NCI-H1436 (cell line): ENCODE measurements at places on chromosomes 7 and 10.

GRCh38 chr10:56181607-56182006 lies 179.5 kb downstream of the ZWINT start:
- no peak for DNase-seq

GRCh38 chr7:147809786-147810185 lies 780.8 kb upstream of the C7orf33 start:
- no peak for DNase-seq

DNA sequence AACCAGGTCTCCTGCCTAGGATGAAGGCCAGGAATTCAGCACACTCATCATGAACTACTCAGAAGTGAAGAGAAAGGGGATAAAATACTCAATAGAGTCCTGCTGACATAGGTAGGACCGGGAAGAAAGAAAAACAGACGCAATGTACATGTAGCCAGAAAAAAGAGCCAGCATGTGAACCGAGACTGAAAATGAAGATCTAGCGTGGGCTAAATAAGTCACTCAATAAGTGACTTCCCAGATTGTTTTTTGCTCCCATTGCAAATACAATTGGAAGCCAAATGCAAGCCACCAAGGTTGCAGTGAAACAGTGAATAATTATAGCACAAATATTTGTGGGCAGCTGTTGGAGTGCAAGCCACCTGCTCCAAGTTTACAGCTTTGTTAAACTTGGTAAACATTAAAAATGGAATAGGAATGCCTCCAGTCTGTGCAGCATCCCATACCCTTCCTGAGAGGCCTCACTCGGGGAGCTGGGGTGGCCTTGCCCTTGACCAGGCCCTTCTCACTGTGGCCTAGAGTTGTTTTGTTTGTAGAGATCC lies 34.7 kb upstream of the HPS1 start:
- no peak for DNase-seq

DNA sequence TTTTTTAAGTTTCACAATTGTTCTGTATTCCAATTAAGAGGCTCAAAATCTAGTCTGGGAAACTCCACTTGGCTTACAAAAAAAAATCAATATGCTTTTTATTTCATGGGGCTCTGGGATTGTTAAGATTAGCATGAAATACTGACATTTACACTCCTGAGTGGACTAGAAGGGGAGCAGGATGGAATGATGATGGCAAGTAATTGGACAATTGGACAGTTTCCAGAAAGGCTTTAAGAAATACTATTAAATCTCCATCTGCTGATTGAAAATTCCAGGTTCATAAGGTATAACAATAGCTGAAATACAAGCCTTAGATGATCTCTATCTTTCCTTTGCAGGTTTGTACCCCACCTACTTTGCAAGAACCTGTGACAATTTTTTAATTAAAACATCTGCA lies 184.4 kb downstream of the LRRTM3 start:
- DNase-seq, result no peak

GRCh38 chr7:131061158-131061557 lies 266.5 kb upstream of the MKLN1 start:
- DNase-seq, result no peak

DNA sequence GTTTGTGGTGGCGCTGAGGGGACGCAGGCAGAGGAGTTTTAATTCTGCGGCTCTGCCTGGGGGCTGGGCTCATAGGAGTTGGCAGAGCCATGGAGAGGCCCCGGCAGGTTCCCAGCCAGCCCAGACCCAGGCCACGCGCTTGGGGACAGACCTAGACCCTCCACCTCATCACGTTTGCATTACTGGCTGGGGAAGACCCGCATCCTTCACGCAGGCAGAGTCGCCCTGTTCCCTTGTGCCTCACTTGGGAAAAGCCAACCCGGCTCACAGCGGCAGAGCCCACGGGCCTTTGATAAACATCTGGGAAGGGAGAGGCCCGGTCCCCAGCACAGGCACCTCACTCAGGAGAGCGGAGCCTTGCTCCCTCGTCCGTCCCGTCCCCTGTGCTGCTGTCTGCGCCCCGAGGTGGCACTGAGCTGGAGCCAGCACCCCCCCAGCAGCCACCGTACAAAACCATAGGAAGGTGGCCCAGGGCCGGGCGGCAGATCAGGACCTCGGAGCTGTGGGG lies 112.8 kb downstream of the CYTH3 start:
- no peak for DNase-seq
